ENCODE measurements at places on chromosomes 1 and 21.

DNA sequence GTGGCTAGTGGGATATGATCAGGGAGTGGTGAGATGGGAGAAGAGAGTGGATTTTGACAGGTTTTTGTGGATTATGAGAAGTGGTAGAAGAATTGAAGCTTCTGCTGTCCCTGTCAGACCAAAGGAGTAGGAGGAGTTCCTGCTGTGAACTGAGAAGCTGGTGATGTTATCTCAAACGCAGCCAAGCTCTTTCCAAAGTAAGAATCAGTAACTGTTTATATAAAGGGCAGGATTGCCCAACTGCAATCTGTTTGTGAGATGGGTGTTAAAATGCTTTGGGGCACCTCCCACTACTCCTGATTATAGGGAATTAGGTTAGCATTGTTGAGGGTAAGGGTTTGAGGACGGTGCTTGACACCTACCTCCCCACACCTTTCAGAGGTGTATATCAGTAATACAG lies 60.5 kb upstream of the USP25 start:
- no peak for DNase-seq

DNA sequence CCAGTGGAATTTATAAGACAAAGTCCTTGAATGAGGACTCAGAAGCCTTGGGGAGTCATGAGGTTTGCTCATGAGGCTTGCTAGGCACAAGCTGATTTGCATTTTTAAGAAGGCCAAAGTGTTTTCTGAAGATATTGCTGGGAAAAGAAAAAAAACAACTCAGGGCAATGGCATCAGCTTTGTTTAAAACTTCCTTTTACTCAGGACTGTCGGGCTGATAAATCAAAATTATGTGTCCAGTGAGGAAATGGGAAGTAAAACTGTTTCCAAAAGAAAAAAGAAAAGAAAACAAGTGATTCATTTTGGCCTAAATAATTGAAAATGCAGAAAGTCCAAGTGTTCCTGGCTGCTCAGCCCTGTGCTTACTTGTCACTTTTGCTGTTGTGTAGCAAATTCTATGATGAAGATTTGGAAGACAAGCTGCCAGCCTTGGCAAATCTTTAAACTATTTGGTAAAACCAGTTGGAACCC lies 282.4 kb downstream of the HLX start:
- no peak for DNase-seq

DNA sequence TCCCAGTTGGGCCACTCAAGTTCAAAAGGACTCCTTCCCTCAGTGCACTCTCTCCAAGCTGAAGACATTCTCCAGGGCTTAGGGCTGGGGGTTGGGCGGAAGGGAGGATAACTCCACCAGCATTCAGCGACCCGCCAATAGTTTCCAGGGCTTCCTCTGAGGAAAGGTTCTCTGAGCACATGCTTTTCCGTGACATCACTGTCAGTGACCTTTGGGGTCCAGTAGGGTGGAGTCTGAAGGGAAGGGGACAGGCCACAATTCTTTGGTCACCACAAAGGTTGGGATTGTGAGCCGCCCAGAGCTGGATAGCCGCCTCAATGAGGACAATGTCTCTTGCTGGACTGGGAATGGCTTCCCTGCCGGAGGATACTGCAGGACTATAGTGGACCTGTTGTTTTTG lies 22.8 kb upstream of the RXRG start:
- DNase-seq: no peak

- DNase-seq: peak; percentile 74
Observed at GRCh38 chr1:23838401-23838866, 13.2 kb upstream of the HMGCL start.

DNA sequence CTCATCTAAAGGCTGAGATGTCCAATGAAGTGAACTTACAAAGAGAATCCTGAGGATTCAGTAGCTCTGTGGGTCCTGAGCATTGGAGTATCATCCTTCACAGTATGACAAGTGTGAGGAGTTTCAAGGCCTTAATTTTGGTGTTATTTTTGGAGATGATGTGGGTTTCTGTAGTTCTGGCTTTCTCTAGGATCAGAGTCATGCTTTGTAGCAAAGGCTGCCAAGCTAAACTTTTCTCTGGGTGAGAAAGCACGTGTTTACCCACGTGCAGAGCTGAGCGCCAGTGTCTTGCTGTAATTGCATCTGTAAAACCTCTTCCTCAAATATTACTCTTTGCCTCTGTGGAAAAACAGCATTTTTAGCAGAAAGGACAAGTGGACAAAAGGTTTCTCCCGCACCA lies 387.8 kb upstream of the LYPLAL1 start:
- DNase-seq: no peak

GRCh38 chr1:197557302-197557701 lies 218.0 kb downstream of the DENND1B start:
- DNase-seq: no peak

DNA sequence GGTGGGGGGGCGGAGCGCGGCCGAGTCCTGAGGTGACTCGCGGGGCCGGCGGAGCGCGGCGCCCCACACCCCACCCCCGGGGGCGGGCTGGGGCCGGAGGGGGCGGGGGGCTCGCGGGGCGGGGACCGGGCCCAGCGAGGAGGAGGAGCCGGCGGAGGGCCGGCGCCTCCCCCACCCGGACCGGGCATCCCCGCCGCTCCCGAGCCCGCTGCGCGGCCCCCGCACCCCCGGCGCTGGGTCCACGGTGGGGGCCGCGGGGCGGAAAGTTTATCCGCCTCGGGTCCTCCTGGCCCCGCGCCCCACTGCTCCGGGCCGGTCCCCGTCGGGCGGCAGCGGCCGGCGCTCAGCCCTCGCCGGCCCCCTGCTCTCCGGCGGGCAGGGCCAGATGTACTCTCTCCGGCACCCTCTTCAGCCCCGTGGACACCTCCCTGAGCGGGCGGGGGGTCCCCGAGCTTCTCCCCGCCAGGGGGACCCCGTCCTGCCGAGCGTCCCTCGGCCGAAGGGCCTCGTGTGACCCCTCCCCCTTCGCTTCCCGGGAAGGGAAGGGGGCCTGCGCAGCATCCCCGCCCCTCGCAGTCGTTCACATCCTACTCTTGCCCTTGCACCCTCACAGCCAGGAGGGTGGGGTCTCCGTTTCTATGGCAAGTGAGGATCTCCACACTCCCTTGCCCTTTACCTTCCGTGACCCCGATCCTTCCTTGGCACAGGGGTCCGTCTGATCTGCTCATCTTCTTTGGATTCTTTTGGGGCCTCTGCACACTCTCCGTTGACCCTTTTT lies 663 bp downstream of the CAMTA1 start:
- DNase-seq: peak; percentile 9

- no peak for DNase-seq
Observed at GRCh38 chr21:44285138-44285992, at the start of gene AIRE. Gene AIRE (plus strand): TSS chr21:44285876. CDS start chr21:44286007, 131 bp downstream.

- no peak for DNase-seq
Observed at GRCh38 chr1:216314379-216315095, 108.7 kb downstream of the USH2A start.

GRCh38 chr1:10061276-10061675 lies 28.5 kb downstream of the UBE4B start:
- no peak for DNase-seq

GRCh38 chr1:156431769-156432668 lies 63.0 kb downstream of the RHBG start:
- no peak for DNase-seq

- DNase-seq: no peak
Observed at GRCh38 chr1:234958066-234958705, 170.5 kb downstream of the TOMM20 start.

DNA sequence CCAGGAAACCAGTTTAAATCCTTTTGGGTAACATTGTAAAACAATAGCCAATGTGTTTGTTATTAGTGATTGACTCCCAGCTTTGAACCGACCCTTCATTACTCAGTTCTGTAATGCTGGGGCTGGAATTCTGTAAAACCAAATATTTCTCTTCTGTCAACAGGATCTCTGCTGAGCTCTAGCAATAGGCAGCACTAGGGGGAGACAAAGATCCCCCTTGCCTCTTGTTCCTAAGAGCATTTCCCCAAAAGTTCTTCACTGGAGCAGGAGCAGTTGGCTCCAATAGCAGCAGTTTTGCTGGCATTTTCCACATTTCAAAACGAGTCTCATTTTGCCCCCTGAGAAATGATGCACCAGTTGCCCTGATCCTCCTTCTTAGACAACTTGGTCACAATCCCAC lies 1671.1 kb downstream of the MRPL39 start:
- DNase-seq: no peak

GRCh38 chr1:40476924-40477677 lies at the start of gene ZFP69:
Gene ZFP69 (plus strand): TSS chr1:40477290. CDS start chr1:40479362, 2,072 bp downstream.
- DNase-seq: peak; percentile 56

GRCh38 chr1:175005085-175005783 lies 5.5 kb downstream of the CACYBP start:
- DNase-seq: no peak

DNA sequence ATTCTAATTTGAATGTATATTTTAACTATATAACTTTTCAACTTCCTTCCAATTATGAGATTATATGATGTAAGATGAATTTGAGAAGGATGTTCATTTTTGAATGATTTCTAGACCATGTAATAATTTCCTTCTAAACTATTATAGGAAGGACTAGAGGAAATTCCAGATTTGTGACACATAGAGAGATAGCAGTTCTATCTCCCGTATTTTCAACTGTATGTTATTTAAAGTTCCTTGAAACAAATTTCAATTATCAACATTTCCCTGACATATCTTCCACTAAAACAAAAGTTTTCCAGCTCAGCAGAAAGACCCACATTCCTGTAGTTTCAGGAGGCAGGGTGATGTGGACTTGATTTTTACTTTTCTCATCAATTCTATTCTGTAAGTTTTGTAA lies 396.7 kb upstream of the C1orf87 start:
- DNase-seq: no peak

- DNase-seq: no peak
Observed at GRCh38 chr1:65310078-65310587, 790 bp downstream of the DNAJC6 start.

GRCh38 chr1:213530611-213531320 lies 457.0 kb upstream of the PROX1 start:
- DNase-seq: no peak

DNA sequence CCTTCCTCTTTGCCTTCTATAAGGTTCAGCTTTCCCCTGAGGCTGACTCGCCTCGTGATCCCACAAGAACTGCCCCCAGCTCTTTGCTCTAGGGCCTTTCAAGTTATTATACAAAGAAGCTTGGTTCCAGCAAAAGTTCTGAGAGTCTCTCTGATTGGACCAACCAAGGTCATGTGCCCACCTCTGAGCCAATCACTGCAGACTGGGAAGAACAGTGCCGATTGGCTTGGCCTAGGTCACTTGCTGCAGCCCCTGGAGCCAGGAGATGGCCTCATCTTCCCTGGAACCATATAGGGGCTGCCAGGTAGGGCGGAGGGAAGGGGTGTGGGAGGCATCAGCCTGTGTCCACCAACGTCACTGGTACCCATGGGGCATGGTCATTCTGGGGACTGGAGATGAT lies 22.8 kb downstream of the TAS1R2 start:
- DNase-seq: no peak

DNA sequence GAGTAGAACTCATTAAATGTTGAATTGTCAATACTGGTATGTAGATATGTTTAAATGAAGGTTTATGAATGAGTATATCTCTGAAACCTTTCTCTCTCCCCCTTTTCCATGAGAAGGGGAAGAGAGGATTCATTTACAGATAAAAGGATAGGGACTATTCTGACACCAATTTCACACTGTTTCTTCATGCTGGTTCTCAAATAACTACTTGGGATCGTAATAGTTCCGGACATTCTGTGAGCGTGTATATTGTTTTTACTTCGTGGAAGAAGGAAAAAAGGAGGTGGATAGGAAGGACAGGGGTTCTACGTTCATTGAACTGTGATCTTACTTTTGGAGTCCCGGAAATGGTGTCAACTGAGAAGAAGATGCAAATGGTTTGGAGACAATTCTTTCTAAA lies 284.2 kb downstream of the GRIK1 start:
- DNase-seq: no peak

- DNase-seq: no peak
Observed at GRCh38 chr1:172875892-172876291, 174.8 kb downstream of the TNFSF18 start.

DNA sequence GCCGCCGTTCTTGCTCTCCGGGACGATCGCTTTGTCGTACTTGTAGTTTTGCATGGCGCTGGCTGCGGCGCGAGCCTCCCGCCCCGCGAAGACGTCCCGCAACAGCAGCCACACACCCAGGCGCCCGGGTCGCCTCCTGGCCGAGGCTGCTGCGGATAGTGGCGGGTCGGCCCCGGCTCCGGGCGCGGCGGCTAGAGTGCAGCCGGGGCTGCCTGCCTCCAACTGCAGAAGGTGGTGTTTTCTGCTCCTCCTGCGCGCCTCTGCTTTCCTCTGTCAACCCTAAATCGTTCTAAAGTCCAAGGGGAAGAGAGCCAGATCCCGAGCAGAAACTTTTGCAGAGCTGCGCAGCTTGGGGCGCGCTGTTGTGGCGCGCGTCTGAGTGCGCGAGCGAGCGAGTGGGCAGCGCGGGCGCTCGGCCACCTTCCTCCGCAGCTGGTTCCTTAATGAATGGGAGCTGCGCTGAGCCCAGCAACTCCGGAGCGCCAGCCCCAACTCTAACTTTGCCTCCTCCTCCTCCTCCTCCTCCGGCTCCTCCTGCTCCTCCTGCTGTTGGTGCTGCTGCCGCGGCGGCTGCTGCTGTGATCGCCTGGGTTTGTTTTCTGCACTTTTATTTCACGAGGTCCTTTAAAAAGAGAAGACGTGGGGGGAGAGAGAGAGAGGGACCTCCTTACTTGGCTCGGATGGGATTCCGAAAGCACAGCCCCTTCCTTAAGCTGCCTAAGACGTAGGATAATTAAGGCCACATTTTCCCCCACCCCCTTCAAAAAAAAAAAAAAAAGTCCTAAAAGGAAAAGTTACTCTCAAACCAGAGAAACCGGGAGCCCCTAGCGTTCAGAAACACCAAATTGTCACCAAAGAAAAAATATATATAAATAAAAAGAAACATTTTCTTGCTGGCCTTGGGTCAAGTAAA lies at the start of gene PLPP3:
Gene PLPP3, minus strand, starts transcription at position 601 of the 913 bp plus-strand sequence. Its CDS starts 547 bp downstream, at position 54.
- DNase-seq: no peak

GRCh38 chr1:168550971-168551370 lies 7.2 kb upstream of the XCL2 start:
- no peak for DNase-seq

GRCh38 chr1:171799166-171799565 lies 17.7 kb downstream of the METTL13 start:
- DNase-seq: no peak

- no peak for DNase-seq
Observed at GRCh38 chr1:13801655-13802486, 101.9 kb downstream of the PRDM2 start.

DNA sequence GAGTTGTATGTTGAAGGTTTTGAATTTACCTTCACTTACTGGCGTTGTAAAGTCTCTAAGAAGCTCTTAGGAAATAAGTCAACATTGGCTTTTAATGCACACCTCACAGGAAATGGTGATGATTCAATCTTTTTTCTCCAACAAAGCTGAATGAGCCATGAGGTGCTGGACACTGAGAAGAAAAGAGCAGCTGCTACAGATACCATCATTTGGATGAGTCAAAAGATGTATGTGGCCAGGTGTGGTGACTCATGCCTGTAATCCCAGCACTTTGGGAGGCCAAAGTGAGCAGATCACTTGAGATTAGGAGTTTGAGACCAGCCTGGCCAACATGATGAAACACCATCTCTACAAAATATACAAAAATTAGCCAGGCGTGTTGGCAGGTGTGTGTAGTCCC lies 3.3 kb upstream of the IL23R start:
- no peak for DNase-seq

- DNase-seq: no peak
Observed at GRCh38 chr21:34276711-34277425, 86.9 kb upstream of the KCNE2 start.
